ENCODE measurements at places on chromosomes 13 and 19. TPM values are rescaled to one million over a fixed set of nuclear protein-coding genes. Genes with fewer than 3 reads are reported as not detected.

C13orf42 gene
- not detected for total RNA-seq

S1PR5 gene
- not detected for total RNA-seq

ZNF561 gene
- total RNA-seq, result 27.3 TPM

CCDC8 gene
- not detected for total RNA-seq

NLRP7 gene
- not detected for total RNA-seq

DAND5 gene
- 0.47 TPM for total RNA-seq

KIR2DL3 gene
- total RNA-seq, result not detected

SYNE4 gene
- 19.7 TPM for total RNA-seq

IFT88 gene
- 13.6 TPM for total RNA-seq

XRCC1 gene
- total RNA-seq, result 55.8 TPM

CGB2 gene
- not detected for total RNA-seq

ZNF208 gene
- total RNA-seq, result not detected

ETV2 gene
- total RNA-seq, result not detected

SH2D3A gene
- 64.0 TPM for total RNA-seq

PLA2G4C gene
- 7.7 TPM for total RNA-seq

ZNF460 gene
- 74.8 TPM for total RNA-seq

SHISA7 gene
- not detected for total RNA-seq

ZNF865 gene
- total RNA-seq, result 29.6 TPM

CNN1 gene
- not detected for total RNA-seq

BORCS8 gene
- 26.3 TPM for total RNA-seq

FUT6 gene
- 2.8 TPM for total RNA-seq

ELAVL1 gene
- total RNA-seq, result 84.9 TPM

KL gene
- 0.52 TPM for total RNA-seq

PGLYRP1 gene
- total RNA-seq, result not detected

LRRC8E gene
- total RNA-seq, result 8.0 TPM

CNFN gene
- 1.6 TPM for total RNA-seq

GNA15 gene
- total RNA-seq, result 5.9 TPM

RUBCNL gene
- not detected for total RNA-seq

MYO1F gene
- total RNA-seq, result not detected

APLP1 gene
- 11.5 TPM for total RNA-seq

ZFP14 gene
- total RNA-seq, result 4.8 TPM

CERS1 gene
- 4.4 TPM for total RNA-seq

ZNF763 gene
- total RNA-seq, result 2.0 TPM

ADGRE2 gene
- not detected for total RNA-seq

LRRC25 gene
- not detected for total RNA-seq

KRTDAP gene
- total RNA-seq, result not detected

ZGLP1 gene
- total RNA-seq, result 7.0 TPM

LINGO3 gene
- total RNA-seq, result not detected

THSD1 gene
- 0.93 TPM for total RNA-seq

TTC9B gene
- not detected for total RNA-seq

SOX21 gene
- total RNA-seq, result not detected

DCT gene
- total RNA-seq, result not detected

CYP2F1 gene
- total RNA-seq, result not detected

AKAP8L gene
- total RNA-seq, result 94.0 TPM

MEIOSIN gene
- total RNA-seq, result not detected

LMTK3 gene
- total RNA-seq, result 2.4 TPM

All from Calu3 (cell line).